ENCODE measurements at places on chromosomes 16 and 17.

DNA sequence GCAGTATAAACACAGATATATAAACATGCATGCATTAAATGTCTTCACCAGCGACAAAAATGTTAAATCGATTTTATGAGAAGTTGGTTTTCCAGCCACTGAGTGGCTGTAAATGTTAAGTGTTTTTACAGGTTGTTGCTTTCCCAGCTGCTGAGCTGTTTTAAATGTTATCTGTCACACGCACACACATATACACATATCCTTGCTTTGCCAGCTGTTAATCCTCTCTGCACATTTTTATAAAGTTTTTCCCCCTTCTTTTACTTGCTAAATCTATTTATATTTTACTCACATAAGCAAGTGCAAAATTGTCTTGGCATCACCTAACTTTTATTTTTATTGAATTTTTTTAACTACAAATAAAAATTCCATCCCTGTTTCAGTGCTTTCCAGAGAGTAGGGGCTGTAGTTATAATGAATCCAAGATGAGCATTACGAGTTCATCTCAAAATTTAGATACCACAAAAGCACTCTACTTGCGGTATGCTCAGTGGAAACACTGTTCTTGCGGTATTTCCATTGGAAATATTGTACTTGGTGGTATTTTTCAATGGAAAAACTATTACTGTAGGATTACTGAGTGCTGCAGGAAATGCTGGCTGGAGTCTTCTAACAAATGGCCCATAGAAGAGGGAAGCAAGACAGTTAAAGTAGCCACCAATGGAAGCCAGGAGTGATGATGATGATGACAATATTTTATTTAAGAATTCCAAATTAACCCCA lies 124.9 kb upstream of the KCNJ16 start:
- DNase-seq, result no peak

DNA sequence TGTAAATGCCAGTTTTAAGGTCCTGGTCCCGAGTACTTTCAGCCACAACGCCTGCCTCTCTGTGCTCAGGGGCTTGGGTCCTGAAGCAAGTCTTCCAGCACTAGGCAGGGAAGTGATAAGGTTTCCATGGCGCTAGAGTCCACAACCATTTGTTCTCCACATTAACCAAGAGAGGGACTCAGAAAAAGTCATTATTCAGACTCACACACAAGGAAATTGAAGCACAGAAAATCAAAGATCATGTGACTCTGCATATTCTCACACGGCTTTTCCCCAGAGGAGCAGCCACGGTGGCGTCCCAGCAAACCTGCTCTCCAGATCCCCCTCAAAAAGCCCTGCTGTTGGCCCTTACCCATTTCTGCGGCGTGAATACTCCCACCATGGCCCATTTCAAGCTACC lies 9.7 kb downstream of the ENPP7 start:
- no peak for DNase-seq

- no peak for DNase-seq
Measured at GRCh38 chr16:84109598-84110335, 7.0 kb downstream of the MBTPS1 start.

GRCh38 chr16:85261657-85262557 lies 149.6 kb upstream of the CIBAR2 start:
- no peak for DNase-seq

DNA sequence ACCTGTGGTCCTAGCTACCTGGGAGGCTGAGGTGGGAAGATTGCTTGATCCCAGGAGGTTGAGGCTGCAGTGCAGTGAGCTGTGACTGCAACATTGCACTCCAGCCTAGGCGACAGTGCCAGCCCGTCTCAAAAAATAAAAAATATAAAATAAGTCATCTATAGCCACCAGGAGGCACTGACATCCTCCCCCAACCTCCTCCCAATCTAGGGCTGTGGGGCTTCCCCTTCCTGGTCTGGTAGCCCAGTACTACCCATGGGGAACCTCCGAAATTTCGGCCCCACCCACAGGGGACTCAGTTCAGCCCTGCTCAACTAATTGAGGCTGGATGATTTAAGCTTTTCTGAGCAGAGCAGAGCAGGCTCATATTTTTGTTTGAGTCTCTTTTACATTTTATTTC lies 3.2 kb downstream of the ZSCAN10 start:
- DNase-seq, result no peak

DNA sequence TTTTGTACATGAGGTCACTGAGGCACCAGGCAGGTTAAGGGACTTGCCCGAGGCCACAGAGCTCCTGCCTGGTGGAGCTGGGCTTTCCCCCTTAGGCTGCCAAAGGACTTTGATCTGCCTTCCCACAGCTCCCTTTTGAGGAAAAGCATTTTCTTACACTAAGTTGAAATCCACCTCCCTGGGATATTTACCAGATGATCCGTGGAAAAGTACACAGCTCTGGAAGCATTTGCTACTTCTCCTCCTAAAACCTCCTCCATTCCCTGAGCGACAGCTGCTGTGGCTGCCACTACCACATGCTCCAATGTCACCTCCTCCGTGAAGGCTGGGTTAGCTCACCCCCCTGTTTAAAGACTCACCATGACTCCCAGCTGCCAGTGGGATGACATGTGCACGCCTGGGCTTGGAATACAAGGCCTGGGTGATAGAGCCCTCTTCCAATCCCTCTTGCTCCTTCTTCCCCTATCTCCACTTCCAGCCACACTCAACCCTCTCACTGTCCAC lies 1.2 kb upstream of the MPRIP start:
- no peak for DNase-seq

DNA sequence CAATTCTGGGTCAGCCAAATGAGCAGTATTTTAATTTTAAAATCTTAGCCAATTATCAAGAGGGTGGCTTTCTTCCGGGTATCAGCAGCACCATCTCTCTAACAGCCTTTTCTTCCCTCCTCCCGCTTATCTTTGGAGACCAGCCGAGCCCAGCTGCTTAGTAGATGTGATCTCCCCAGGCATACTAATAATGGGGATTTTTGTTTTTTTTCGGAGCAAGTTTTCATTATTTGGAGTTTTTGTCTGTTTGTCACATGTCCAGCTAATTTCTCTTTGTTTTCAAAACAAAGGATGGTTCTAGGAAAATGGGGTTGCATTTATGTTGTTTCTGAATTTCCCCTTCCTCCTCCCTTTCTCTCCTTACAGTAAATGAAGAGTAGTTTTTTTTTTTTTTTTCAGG lies 170.5 kb upstream of the MPHOSPH6 start:
- no peak for DNase-seq

- no peak for DNase-seq
Measured at GRCh38 chr17:11302401-11303186, 61.6 kb downstream of the SHISA6 start.

GRCh38 chr16:31711344-31711845 lies 162.2 kb upstream of the ZNF267 start:
- no peak for DNase-seq

- no peak for DNase-seq
Measured at GRCh38 chr16:67068212-67068753, 39.3 kb downstream of the CBFB start.

GRCh38 chr17:76125391-76125675 lies 15.7 kb downstream of the FOXJ1 start:
- DNase-seq, result no peak

GRCh38 chr17:74671031-74671771 lies 41.5 kb downstream of the CD300LF start:
- DNase-seq, result peak; percentile 41

DNA sequence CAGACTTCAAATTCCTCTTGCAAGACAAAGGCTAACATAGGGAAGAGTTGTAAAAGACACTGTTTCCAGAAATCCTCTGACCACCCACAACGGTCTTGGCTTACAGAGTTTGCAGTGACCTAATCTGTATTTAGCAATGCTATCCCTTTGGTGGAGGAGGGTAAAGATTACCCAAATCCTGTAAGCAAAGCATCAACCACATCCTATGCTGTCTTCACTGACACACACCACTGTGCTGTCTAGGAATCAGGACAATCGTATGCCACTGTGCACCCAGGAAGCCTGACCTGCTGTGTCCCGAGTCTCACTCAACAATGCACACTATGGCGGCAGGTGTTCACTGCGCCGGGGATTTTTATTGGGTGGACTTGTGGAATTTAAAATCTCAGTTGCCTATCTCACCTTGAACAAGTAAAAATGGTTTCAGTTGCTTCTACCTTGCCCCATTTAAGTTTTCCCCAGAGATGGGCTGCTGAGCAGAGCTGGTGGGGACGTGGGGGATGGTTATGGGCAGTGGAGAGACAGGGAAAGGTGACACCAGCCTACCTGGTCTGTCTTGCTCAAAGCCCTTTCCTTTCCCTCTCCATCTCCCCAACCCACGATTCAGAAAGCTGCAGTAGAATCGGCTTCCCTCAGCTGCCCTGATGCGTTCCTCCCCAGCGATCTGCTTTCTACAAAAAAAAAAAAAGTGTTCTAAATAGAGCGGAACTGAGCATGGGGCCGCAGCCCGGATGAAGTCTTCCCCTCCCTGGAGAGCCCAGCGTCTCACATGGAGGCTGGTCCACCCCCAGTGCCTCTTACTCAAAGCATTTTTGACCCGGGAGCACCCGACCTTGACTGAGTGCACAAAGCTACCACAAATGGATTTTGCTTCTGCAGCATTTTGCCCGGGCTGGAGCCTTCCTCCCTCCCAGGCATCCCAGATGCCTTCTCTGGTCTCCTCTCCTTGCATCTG lies 271.5 kb downstream of the SOX9 start:
- no peak for DNase-seq

- no peak for DNase-seq
Measured at GRCh38 chr17:46030752-46031151, 31.7 kb downstream of the STH start.

- no peak for DNase-seq
Measured at GRCh38 chr16:84254062-84254461, 14.2 kb upstream of the KCNG4 start.

- DNase-seq, result no peak
Measured at GRCh38 chr16:53453928-53454327, 19.7 kb downstream of the RBL2 start.

- DNase-seq, result no peak
Measured at GRCh38 chr17:53792997-53793396, 29.7 kb upstream of the KIF2B start.

GRCh38 chr17:51590071-51590656 lies 329.8 kb downstream of the UTP18 start:
- DNase-seq, result no peak

DNA sequence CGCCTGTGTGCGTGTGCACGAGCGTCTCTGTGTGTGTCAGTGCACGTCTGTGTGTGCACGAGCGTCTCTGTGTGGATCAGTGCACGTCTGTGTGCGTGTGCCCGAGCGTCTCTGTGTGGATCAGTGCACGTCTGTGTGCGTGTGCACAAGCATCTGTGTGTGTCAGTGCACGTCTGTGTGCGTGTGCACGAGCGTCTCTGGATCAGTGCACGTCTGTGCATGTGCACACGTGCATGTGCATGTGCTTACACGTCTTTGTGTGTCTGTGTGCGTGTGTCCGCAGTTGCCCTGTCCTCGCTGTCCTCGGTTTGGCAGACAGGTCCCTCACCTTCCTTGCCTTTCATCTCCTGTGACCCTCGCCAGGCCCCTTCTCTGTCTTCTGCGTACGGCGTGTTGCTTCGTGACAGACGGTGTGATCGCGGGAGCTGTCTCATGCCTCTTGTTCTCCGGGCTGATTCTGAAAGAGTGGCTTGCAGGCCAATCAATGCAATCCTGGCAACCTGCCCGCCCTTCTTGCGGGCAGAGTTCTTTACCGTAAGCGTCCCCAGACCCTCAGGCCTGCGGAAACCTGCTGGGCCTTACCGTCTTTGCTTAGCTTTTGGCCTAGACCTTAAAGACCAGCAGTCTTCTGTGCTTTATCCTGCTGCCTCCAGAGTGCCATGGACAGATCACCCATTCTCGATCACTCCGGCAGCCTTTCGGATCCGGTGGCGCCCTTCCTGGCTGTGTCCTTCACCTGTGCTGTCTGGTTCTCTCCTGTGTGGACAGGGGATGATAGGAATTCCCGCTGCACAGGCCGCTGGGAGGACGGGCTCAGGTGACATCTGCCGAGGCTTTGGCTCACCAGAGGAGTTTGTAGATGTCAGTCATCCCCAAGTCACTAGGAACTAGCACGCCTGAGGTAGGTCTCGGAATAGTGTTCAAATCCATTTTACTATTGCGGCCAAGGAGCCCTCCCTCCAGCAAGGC lies 18.5 kb downstream of the MLYCD start:
- no peak for DNase-seq

DNA sequence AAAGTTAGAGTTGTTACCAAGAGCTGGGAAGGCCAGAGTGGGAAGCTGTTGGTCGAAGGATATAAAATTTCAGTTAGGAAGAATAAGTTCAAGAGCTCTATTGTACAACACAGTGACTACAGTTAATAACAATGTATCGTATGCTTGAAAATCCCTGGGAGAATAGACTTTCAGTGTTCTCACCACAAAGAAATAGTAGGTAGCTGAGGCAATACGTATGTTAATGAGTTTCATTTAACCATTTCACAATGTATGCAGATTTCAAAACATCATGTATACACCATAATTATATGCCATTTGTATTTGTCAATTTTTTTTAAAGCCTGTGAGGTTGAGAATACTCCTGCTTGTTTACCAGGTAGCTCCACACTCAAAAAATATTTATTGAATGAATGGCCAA lies 41.5 kb upstream of the MYOCD start:
- DNase-seq, result no peak

GRCh38 chr17:27601069-27601974 lies 29.7 kb upstream of the LGALS9 start:
- DNase-seq, result peak; percentile 70

- no peak for DNase-seq
Measured at GRCh38 chr17:17129466-17129865, 76.7 kb downstream of the PLD6 start.

GRCh38 chr17:43020789-43021740 lies 1.1 kb downstream of the VAT1 start:
- no peak for DNase-seq

DNA sequence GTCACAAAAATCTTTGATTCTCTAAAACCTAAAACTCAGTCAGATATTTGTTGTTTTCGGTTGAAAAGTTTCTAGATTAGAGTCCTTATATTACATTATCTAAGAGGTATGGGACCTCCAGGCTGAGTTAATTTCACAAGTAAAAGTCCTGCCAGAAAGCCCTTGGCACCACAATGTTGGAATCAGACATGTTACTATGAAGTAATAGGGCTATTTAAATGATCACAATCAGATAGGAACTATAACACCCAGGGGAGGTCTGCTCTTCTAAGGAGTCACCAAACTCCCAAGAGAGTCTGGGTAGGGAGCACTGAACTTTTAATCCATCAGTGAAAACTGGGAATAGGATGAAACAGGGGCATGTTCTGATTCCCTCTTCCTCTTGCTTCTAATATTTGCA lies 54.2 kb downstream of the WIPI1 start:
- no peak for DNase-seq

- no peak for DNase-seq
Measured at GRCh38 chr16:3904875-3905274, 24.4 kb upstream of the CREBBP start.

All from stimulated activated CD8-positive, alpha-beta memory T cell treated with anti-CD3 and anti-CD28 coated beads, Interleukin-7, amount 100 ng/mL, for 1 hour (primary cell).